ENCODE measurements at places on chromosomes 2 and 18.

DNA sequence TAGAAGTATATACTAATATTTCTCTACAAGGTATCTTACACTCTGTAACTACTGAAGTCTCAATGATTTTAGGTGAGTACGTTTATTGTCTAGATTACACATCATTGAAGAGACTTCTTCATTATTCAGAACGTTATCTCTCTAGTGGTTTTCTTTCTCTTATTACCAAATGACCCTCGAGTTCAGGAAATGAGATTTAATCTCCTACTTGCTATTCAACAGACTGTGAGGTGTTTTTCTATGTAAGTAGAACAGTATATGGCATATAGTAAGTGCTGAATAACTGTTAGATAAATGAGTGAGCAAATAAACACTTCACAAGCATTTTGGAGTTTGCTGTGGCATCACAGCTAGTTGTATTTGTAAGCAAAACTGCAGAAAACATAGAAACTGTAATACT is 947.2 kb upstream of the SLC39A10 start:
- DNase-seq = no peak

DNA sequence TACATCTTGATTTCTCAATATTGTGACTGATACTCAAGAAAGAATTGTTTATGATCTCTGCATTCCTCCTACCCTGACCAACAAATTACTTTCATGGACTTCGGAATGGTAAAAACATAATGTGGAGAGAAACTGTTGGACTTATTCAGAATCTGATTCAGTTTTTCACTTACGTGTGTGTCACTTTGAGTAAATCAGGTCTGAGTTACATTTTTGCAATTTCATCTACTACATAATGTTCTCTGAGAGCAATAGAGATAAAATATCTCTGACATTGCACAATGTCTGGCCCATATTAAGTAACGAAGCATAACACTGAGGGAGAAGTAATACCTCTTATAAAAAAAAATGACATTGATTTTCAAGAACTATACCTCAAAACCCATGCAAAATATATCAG is 1337.9 kb upstream of the CHAC2 start:
- peak; percentile 62 for DNase-seq

GRCh38 chr2:110718382-110718781 is 14.0 kb upstream of the ACOXL start:
- DNase-seq = no peak

- DNase-seq = no peak
These were observed 47.4 kb downstream of the ITGB1BP1 start for GRCh38 chr2:9375857-9376428.

DNA sequence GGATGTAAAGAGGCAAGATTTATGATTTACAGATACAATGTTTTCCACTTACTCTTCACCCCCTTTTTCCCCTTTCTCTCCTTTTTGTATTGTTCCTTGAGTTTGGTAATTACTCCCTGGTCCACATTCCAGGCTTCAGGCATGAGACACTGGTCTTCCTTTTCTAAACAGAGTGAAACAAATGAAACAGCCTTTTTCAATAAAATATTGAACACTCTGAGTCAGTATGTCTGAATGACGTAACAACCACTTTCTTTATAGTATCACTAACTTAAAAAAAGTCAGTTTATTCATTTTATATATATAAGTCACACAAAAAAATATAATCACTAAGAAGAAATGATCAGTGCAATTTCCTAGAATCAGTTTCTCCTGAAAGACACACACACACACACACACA is 79.7 kb downstream of the STRN start:
- DNase-seq = peak; percentile 13

DNA sequence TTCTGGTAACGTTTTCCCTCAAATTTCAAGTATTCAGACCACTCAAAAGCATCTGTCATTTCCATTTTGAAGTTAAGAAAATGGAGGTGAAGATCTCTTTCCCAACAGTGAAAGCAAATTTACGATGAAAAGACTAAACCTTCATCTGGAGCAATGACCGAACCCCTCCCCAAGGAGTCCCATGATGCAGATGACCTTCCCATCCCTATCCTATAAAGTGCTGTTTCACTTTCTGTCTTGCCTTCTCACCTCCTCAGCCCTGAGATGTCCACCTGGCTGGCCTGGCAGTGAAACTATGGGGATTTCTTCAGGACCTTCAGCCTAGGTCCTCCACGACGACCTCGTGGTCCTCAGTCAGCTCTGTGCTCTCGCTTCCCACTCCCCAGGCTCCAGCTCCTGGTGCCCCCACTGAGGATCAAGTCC is 925 bp upstream of the NPC1 start:
- no peak for DNase-seq

GRCh38 chr18:48913775-48914174 is 37.0 kb downstream of the SMAD7 start:
- no peak for DNase-seq

GRCh38 chr2:113976277-113976928 is 86.5 kb downstream of the ACTR3 start:
- DNase-seq = no peak

DNA sequence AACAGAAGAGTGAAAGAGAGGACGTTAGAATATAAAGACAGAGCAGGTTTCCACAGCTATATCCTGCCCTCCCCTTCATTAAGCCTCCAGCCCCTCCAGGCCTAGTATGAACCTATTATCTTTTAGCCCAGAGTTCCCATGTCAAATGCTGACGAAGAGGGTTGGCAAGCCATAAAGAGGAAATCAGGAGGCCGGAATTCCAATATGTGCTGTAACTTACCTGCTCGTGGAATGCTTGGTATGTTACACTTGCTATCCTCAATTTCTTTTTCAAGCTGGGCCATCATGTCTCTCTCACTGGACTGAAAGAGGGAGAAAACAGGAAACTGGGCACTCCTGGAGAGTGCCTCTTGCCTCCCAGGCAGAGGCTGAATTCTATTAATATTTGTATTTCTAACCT is 264.1 kb downstream of the TRIB2 start:
- DNase-seq = no peak

DNA sequence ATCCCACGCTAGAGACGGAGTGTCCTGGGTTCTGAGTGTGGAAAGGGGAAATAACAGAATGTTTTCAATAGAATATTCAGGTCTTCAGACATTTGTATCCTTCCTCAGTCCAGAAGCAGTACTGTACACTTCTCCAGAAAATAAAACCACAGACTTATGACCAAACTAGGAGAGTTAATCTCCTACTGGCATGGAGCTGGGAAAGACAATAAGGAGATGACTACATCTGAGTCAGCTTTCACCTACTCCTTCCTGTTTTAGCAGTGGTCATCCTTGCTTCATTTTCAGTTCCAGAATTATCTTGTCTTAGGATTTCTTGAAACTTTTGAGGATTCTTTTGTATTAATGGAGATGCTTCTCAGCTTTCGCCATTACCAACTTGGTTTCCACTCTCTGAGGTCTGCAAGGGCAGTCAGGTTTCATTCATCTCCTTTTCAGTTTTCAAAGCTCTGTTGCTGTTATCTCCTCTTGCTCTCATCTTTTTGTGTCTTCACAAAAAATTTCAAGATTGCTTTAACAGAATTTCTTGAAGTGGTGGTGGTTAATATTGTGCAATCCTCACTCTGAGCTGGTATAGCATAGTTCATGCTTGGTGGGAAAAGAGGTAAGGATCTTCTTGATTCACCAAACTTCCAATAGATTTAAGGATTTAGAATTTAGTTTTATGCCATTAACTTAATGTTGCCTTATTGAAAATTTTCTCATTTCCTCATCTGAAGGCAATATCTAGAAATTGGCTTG is 23.7 kb upstream of the NR4A2 start:
- DNase-seq = peak; percentile 56

DNA sequence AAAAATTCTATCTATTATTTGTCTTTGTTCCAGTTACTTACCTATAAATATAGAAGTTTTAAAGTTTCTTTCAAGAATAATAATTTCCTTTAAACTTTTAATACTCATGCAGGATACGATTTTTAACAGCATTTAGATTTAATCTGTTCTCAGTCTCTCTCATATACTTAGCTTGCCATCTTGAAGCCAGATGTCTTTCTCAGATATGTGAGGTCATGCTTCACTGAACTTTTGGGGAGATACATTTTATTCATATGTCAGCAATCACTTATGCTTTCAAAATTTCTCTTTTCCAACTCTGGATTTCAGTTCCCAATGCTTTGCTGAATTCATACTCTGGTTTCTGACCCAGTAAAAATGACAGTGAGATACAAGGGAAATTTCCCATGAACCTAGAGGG is 66.5 kb upstream of the CCDC178 start:
- no peak for DNase-seq
